ENCODE measurements at places on chromosomes 7 and 10.

DNA sequence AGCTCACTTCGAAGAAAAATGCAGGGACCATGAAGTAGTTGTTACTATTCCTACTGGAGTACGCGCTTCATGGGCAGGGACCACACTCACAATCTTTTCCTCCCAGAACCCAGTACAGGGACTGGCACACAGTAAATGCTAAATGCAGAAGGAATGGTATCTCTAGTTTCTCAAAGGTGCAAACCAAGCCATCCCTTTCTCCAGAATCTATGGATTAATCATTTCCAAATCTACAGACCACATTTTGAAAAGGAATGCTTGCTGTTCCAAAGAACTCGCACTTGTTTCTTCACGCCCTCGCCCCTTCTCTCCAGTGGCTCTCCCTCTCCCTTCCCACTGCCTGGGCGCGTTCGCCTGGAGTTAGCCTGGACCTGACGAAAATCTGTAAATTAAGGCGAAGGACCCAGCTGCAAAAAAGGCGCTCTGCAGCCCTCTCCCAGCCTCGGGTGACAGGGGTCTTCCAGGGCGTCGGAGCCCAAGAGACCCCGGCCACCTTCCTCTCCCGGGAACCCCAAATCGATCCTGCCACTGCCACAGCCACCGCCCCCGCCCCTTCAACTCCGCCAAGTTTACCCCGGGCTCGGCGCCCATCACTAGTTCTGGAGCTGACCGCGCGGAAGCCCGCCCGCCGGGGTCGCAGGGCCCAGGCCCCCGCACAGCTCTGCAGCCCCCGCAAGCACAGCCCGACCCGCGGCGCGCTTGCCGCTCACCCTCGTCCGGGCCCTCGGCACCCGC is 527 bp downstream of the PDIA4 start:
- DNase-seq: no peak

DNA sequence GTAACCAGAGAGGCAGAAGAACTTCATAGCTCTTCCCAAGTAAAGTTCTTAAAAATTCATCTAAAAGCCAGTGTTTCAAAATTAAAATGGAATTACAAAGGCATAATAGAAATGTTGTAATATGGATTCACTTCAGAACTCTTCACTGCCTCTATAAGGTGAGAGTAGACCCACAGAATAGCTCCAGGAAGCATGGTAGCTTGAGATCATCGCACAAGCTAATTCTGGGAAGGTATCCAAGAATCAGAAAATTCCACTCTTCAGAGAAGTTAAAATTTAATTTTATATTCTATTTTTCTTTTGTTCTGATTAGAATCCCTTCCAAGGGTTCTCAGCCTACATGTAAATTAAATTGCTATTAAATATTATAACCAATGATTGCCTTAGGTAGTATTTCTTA is 1.5 kb upstream of the DHX32 start:
- no peak for DNase-seq

- DNase-seq: no peak
Measured at GRCh38 chr10:60388709-60389301, 870 bp downstream of the ANK3 start.

- DNase-seq: no peak
Measured at GRCh38 chr10:73406846-73407245, 7.0 kb downstream of the ANXA7 start.

GRCh38 chr7:55086413-55087201 is 67.8 kb downstream of the EGFR start:
- DNase-seq: no peak

- no peak for DNase-seq
Measured at GRCh38 chr7:5139998-5140397, 50.0 kb upstream of the WIPI2 start.

- DNase-seq: no peak
Measured at GRCh38 chr7:17472518-17472917, 174.1 kb downstream of the AHR start.

DNA sequence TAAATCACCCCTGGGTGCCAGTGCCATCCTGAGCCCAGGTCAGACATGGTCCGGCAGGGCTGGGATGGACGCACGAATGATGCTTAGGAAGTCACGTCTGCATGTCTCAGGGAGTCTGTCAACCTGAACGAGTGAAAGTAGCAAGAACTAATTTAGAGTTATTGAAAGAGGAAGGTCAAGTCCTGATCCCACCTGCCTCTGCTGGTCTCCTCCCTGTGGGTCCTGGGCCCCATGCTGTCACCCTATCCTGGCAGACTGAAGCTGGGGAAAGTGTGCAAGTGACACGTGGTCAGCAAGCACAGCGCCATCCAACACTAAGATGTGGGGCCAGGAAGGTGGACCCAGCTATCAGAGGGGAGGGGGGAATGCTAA is 26.1 kb upstream of the GRID1 start:
- DNase-seq: no peak

- no peak for DNase-seq
Measured at GRCh38 chr10:71232089-71232998, 20.0 kb downstream of the UNC5B start.

DNA sequence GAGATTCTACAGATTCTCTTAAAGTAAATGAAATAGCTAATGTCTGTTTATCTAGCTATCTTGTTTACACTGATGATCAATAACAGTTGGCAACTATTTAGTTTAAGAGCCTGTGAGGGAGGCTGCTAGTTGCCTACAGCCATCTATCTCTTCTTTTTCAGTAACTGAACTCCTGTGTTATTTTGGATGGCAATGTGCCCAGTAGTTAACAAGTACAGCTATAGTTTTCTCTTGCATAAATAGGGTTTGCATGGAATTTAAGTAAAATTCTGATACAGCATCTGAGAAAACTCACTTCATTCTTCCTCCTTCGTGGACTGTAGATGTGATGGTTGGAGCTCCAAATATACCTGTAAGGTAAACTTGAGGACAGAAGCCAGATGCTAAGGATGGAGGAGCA is 219.5 kb upstream of the POT1 start:
- DNase-seq: no peak

DNA sequence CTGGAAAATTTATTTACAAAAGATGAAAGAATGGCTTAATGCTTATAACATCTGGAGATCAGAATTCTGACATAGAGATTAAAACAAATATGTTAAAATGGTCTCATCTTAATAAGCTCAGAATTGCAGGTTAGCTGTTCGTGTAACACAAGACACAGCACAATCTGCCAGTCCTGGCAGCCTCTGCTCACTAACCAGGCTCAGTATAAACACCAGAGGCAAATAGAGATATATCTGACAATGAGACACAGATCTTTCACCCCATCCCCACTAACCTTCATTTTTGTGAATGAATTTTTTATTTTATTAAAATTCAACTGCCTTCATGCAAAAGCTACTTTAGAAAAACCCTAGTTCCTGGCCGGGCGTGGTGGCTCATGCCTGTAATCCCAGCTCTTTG is 51.8 kb downstream of the RELN start:
- DNase-seq: no peak

- DNase-seq: no peak
Measured at GRCh38 chr7:117004899-117005298, 51.6 kb downstream of the ST7 start.

- no peak for DNase-seq
Measured at GRCh38 chr10:101725296-101726114, 30.5 kb upstream of the FBXW4 start.

- DNase-seq: no peak
Measured at GRCh38 chr7:114107522-114107921, 188.7 kb upstream of the PPP1R3A start.

DNA sequence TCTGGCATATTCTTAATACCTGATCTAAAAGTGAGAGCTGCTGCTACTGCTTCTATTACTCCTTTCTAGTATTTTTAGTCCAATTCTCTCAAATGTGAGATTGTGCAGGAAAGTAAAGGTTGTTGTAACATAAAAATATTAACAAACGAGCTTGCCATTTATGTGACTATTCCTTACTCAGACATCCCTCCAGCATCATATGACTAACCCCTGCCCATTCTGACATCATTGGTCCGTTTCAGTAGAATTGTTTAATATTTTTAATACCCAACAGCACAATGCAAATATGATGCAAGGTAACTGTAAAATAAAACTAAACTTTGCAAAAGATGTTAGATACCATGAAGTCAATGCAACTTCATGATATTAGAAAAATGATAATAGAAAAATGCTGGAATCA is 83.6 kb downstream of the CFAP58 start:
- no peak for DNase-seq

GRCh38 chr7:23811540-23811939 is 101.5 kb downstream of the STK31 start:
- no peak for DNase-seq

- DNase-seq: no peak
Measured at GRCh38 chr7:103574576-103574975, 128.6 kb upstream of the SLC26A5 start.

GRCh38 chr10:17316488-17317170 is 88.6 kb downstream of the VIM start:
- DNase-seq: no peak

DNA sequence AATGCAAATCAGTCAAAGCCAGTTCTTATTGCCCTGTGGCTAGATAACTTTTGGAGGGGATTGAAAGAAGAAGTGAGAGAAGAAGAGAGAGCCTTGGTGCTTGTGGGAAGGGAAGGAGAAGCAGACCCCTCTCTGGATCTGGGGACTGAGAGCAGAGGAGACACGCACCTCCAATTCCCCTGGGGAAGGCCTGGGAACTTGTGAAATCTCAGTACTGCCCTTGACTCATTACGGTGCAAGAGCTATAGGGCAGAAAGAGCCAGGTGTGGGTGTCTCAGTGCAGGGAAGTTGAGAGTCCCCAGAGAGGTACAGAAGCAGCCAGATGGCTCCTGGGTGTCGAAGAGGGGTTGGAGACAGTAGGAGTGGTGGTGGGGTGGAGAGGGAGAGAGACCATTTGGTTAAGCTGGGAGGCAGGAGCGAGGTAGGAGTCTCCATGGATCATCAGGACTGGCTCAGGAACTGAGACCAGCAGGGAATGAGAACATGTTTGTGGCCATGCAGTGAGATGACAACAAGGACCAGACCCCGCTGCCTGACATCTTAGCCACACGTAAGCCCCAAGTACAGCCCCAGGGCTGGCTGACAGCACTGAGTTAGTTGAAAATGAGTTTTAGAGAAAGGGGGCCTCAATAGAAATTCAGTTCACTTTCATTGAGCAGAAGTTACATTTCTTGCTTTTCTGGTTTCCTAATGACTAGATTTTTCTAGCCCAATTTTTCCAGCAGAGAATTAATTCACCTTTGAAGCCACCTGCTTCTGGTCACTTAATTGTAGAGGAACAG is 238.2 kb downstream of the BUB3 start:
- no peak for DNase-seq

DNA sequence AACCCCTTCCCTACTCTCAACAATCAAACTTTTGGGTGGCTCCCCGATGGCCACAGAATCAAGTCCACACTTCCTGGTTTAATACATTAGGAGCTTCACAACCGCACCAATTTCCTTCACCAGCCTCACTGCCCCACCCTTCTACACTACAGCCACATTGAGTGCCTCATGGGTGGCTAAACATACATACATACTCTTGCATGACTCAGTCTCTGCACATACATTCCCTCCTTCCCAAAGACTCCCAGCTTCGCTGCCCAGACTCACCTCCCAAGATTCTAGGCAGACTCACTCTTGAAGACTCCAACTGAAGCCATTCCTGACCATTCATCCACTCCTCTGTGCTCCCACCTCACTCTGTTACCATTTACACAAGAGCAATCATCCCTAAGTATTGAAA is 15.9 kb downstream of the VPS41 start:
- DNase-seq: no peak

DNA sequence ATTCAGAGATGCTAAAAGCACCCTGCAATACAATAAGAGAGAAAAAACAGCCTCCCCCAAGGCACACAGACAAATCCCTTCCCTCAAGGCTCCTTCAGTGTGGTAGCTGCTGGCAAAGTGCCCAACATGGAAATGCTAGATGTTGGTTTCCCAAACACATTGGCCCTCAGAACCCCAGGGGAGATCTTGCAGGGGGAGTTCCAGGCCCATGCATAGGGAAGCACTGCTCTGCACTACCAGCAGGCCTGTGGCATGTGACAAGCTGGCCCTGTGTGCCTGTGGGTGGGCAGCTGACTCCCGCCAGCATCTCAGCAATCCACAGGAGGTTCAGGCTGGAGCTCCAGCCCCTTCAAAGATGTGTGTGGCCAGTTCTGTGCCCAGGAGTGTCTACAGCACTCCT is 16.8 kb upstream of the CSGALNACT2 start:
- no peak for DNase-seq

DNA sequence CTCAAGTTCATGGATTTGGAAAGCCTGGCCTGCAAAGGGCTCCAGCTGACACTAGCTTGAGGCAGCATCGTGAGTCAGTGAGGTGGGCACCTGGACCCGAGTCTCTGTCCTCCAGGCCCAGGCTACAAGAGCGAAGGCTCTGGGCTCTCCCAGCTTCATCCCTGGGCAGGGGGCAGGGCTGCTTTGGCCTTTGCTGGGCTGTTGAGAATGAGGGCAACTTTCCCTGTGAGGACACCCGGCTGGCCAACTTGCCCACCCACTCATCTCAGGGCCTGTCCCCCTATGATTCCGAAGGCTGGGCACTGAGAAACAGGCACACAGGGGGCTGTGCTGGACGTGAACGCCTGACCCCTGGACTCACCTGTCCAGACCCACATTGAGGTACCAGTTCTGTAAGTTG is 24.4 kb downstream of the LDB3 start:
- DNase-seq: no peak

DNA sequence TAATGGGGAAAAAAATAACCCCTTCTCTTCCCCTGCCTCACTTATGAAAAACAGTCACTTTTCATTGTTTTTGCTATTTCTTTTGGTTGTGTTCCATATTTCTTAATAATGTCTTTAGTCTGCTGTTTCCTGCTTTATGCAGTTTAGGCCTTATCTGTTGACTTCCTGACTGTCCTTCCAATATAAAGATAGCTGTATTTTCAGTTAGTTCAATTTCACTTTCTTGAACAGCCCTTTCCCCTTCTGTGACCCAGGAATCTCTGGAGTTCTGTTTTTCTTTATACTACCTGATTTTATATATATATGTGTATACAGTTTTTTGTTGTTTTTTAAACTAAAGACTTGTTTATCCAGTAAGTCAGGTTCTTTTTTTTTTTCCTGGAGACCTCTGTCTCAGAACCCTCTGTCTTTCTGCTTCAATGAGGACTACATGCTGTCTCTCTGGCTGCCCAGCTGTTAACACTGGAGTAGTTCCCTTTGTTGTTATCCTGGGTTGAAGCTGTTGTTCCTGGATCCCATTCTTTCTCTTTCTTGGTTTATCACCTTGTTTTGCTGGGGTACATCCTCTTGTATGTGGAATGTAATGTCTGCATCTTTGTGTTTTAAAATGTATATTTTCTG is 87.2 kb downstream of the GSDME start:
- no peak for DNase-seq

- DNase-seq: no peak
Measured at GRCh38 chr7:46397591-46397990, 476.5 kb upstream of the IGFBP3 start.

GRCh38 chr10:125055446-125055845 is 104.9 kb downstream of the CTBP2 start:
- no peak for DNase-seq
